ENCODE measurements at places on chromosomes 2 and 18.

DNA sequence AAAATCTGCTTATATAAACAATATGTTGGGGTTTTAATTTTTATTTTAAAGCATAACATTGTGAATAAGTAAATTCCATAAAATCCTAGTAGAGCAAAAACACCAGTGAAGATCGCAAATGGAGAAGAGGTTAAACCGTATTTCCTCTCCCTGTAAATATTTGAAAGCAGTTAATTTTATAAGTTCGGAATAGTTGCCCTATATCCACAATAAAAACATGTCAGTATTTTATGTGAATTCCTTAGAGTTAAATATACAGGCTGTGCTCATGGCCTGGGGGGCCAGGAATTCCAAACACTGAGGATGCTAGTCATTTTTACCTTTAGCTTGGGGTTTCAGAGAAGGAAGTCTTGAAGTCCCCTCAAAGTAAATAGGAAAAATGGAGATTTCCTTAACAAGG is 135.0 kb downstream of the FIGN start:
- no peak for DNase-seq

DNA sequence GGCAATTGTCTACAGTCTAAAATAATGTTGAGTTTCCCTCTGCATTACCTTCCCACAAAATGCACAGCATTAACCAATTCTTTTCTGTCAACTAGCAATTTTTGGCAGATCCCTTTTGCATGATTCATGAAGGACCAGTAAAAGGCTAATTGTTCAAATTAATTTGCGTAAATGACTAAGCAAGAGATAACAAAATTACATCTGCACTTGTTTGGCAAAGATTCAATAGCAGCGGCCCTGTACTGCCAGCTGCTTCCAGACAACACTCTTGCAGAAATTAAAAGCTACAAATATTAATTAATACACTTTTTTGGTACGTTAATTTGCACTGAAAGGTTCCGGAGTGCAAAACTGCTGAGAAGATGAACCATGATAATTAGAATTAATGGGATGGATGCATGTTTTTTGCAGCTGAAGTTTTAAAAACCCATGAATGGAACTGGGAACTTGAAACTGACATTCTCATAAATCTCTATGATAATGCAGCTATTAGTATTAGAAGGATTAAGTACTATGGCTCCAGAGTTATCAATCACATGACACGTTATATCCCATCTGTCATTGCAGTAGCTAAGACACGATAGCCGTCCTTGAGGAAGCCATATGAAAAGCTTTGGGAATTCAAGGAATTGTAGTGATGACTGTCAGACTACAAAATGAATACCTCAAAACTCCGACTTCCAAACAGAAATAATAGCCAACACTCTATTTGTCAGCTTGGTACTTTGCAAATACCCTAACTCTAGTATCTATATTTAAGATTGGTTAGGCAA is 1268.3 kb upstream of the ACVR2A start:
- peak; percentile 39 for DNase-seq

- no peak for DNase-seq
These were observed 132.8 kb upstream of the IL1R2 start for GRCh38 chr2:101858910-101859309.

- peak; percentile 55 for DNase-seq
These were observed 128.5 kb upstream of the RAB12 start for GRCh38 chr18:8480506-8481328.

- DNase-seq: no peak
These were observed 267.6 kb downstream of the SRBD1 start for GRCh38 chr2:45343251-45344017.

GRCh38 chr2:26515771-26516170 is 37.8 kb upstream of the OTOF start:
- DNase-seq: no peak

DNA sequence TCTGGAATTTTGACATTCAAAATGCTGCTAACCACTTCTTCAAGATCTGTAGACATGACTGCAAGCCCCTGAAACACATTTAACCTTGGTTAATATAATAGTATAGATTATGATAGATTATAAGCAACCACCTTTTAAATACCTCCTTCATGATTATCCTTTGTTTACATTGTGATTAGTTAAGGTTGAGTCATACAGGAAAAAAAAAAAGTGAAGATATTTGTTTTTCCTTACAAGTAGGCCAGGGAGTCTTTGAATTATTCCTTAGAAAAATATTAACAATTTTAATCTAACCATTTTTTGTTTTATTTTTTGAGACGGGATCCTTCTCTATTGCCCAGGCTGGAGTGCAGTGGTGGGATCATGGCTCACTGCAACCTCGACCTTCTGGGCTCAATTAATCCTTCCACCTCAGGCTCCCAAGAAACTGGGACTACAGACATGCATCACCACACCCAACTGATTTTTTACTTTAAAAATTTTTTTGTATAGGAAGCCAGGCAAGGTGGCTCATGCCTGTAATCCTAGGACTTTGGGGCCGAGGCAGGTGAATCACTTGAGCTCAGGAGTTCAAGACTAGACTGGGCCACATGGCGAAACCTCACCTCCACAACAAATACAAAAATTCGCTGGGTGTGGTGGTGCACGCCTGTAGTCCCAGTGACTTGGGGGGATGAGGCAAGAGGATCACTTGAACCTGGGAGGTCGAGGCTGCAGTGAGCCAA is 99.4 kb downstream of the SLC39A10 start:
- peak; percentile 12 for DNase-seq

- DNase-seq: no peak
These were observed 610.2 kb upstream of the SYT4 start for GRCh38 chr18:43887491-43887890.

GRCh38 chr2:17263570-17263968 is 254.7 kb downstream of the RAD51AP2 start:
- no peak for DNase-seq

- DNase-seq: no peak
These were observed 194.9 kb downstream of the CTIF start for GRCh38 chr18:48733643-48734253.

DNA sequence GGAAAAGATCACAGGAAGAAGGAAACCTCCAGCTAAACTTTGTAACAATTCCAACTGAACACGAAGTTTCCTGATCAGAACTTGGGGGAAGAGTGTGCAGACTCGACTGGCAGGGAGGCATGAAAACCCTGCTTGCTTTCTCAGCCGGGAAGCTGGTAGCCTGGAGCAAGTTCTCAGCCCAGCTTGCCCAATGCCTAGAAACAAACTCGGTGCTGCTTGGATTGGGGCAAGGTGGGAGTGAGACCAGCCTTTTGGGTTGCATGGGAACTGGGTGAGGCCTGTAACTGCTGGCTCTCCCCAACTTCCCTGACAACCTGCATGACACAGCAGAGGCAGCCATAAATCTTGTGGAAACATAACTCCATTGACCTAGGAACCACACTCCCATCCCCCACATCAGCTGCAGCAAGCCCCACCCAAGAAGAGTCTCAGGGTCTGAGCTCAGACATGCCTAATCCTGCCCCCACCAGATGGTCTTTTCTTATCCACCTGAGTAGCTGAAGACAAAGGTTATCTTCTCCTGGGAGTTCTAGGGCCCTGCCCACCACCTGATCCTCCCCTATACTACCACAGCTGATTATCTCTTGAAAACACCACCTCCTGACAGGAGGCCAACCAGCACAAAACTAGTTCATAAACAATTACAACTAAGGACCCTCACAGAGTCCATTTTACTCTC is 1859.7 kb upstream of the CELF4 start:
- DNase-seq: no peak

DNA sequence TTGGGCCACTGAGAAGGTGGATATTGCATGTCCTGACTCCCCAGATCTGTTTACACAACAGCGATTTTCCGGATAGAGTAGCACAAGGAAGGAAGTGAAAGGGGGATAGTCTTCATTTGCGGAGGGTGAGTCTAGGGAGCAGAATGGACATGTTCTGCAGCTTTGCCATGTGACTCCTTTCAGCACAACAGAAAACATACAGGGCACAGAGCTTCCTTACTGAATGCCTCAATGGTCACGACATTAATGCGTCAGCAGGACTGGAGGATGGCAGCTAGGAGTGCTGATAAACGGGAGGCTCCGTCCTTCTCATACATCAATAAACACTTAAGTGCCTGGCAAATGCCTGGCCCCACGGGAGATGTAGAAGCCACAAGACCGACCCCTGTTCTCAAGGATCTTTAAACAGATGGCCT is 163.0 kb downstream of the FAM210A start:
- peak; percentile 4 for DNase-seq

- DNase-seq: peak; percentile 60
These were observed 45.3 kb downstream of the PSMD14 start for GRCh38 chr2:161353543-161353942.

DNA sequence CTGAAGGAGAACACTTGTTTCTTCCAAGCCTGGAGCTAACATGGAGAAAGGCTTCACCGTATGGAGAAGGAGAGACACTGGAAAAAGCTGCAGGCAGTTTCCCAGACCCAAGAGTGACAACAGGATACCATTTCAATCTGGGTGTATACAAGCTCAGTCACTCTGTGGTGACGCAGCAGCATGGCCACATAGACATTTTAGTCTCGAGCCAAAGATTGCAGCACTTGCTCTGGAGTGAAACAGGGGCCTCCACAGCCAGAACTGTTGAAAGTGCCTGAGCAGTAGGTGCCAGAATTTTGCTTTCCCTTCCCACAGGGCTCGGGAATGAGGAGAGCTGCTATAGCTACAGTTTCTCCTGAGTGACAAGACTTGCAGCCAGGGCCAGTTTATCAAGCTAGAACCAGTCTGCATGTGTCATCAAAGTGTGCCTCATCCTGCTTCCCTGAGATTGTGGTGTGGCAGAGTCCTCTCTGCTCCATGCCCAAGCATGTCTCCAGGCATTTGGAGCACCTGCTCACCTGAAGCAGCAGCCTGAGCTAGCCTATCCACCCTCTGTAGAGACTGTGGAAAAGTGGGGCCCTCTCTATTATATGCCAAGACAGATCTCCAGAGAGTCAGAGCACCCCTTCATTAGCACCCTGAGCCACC is 234.6 kb upstream of the CDH19 start:
- DNase-seq: no peak

GRCh38 chr18:75926811-75927210 is 499.3 kb upstream of the SMIM21 start:
- no peak for DNase-seq

DNA sequence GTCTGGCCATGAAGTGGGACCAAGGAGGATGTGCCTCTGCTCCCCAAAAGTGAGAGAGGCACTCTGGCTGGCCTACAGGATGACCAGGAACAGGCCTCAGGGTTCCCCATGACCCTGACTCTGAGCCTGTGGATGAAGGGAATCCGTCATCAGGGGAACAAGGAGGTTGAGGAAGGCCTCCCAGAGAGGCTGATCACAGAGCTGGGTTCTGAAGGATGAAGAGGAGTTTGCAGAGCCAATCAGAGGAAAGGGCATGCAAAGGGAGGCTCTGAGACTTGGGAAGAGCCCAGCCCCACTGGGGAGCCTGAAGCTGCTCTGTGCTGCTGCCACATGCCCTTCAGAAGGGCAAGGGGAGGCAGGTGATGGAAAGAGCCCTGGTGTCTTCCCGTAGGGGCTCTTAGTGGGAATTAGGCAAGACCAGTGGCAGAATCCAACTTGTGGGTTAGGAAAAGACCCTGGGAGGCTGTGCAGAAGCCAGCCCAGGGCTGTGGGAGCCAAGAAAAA is 141.3 kb upstream of the ID2 start:
- DNase-seq: no peak

GRCh38 chr2:126877861-126878565 is 20.7 kb upstream of the TEX51 start:
- DNase-seq: no peak

- DNase-seq: no peak
These were observed 20.9 kb upstream of the ROCK2 start for GRCh38 chr2:11365096-11365879.

DNA sequence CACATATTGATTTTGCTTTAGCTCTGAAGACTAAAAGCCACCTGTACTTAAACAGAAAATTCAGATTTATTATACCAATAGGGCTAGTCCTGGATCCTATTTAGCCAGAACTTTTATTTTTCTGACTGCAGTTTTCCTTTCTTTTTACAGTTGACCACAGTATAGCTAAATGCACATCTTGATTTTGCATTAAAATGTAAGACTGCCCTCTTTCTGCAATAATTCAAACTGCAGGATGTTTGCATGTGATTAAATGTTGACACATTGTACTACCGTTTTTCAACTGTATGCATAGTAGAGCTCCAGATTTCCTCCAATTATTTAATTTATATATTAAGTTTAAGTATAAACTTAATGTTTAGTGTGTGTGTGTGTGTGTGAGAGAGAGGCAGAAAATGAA is 1262.9 kb downstream of the SUCLG1 start:
- peak; percentile 34 for DNase-seq

GRCh38 chr2:149152469-149152953 is 114.0 kb downstream of the LYPD6B start:
- DNase-seq: peak; percentile 4

DNA sequence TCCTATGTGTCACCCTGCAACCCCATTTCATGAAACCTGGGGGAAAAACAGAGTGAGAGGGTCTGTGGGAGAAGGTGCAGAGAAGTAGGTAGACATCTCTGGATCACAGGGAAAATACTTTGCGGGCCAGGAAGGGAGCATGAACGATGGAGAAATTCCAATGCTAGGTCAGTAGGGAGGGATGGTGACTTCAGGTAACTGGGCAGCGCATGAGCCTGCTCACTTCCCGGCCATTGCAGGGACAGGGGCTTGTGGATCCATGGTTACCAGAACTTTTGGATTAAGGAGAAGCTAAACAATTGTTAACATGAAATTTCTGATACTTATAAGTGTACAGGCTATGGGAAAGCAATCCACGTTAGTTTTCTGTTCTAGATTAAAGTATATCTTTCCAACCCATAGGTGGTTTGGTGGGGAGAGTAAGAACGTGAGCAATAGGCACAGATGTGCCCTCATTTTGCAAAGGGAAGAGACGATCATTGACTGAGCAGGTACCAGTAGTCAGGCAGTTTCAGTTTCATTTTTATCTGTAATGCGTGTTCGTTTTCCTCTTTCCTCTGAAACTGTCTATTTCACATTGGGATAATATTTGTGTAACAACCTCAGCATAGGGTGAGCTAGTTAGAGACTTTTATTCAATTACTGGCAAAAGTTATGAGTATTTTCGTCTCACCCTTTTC is 65.0 kb downstream of the NYAP2 start:
- DNase-seq: no peak

Measured in mesenchymal stem cell (in vitro differentiated cells and primary cell).